ENCODE measurements at places on chromosomes 16 and 17.

DNA sequence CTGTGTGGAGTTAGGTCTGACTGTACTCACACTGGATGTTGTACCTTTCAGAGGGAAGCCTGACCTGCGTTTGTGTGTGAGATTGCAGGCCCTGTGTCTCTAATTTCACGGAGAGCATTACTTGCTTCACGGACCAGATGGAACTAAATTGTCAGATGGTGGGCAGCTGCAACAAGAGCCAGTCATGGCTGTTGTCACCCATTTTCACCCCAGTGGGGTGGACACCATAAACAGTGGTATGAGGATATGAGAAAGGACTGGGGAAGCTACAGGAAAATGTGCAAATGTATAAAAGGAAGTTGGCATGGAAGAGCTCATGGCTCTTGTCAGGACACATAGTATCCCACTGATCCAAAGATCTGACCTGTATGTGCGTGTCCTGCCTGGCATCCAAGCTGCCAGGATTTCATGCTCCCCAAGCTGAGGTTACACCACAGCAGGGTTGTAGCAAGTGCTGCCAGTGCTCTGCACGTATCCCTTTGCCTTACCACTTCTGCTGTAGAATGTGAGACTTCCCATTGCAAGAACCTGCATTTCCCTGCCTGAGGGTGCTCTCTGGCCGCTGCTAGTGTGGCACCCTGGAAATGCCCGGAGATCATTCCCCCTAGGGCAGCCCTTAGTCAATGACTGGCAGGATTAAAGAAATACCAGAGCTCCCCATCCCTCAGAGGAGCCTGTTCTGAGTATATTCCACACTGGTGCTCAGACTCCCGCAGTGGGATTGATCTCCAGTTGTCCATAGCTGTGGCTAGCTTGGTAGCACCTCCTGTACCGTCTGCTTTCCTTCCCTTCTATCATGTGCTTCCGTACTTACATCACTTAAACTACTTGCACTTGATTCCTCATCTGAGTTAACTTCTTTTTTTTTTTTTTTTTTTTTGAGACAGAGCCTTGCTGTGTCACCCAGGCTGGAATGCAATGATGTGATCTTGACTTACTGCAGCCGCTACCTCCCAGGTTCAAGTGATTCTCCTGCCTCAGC, 70.4 kb upstream of the TANC2 start:
- DNase-seq, result no peak

GRCh38 chr16:17939723-17940122, 396.8 kb downstream of the NPIPA8 start:
- no peak for DNase-seq

DNA sequence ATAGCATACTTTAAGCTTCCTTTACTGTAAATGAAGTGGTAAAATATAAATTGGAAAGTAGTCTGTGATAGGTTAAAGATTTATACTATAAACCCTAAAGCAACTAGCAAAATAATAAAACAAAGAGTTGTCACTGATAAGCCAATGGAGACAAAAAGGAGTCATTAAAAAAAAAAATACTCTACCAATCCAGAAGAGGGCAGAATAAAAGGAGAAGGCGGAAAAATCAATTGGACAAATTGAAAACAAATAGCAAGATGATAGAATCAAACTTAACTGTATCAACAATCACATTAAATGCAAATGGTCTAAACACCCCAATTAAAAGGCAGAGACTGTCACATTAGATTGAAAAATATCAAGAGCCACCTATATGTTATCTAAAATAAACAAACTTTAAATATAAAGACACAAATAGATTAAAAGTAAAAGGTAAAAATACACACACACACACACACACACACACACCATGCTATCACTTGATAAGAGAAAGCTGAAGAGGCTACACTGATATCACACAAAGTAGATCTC, 71.8 kb downstream of the CACNG1 start:
- DNase-seq, result no peak

DNA sequence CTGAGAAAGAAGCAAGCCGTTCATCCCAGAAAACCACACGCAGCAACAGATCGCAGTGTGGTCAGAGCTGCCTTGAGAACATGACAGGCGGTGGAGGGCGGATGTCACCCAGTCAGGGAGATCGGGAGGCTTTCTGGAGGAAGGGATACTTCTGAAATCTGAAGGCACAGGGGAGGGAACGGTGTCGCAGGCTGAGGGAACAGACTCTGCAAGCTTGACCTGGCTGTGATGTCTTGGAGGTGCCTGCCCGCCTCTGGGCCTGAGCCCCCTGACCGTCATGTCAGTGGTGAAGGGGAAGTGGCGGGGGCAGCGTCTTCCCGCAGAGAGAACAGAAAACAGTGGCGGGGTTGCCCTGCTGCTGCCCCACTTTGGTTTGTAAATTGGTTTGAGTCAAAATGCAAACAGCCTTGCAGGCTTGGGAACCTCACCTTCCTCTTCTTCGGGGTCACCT, 8.1 kb upstream of the ATP2A3 start:
- no peak for DNase-seq

DNA sequence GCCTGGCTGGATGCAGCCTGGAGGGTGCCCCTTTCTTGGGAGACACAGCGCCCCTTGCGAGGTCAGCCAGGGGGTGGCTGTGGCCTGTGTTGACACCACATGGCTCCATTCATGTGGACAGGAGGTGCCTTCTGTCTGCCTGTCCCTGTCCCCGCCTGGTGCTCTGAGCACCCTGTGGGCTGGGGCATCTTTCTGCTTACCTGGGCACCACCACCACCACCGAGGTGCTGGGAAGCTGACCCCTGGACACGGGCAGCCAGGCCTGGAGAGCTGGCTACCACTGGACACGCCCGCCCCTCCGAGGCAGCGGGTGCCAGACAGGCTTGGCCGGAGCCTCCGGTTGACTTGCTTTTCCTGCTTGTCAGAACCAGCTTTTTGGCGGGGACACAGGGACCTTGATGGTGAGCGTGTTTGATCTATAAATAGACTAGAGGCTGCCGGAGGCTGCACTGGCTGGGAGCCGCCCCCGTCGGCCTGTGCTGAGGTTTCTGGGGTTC, 121.3 kb upstream of the GSE1 start:
- no peak for DNase-seq

GRCh38 chr17:81237591-81238489, 1.0 kb downstream of the TEPSIN start:
- no peak for DNase-seq

DNA sequence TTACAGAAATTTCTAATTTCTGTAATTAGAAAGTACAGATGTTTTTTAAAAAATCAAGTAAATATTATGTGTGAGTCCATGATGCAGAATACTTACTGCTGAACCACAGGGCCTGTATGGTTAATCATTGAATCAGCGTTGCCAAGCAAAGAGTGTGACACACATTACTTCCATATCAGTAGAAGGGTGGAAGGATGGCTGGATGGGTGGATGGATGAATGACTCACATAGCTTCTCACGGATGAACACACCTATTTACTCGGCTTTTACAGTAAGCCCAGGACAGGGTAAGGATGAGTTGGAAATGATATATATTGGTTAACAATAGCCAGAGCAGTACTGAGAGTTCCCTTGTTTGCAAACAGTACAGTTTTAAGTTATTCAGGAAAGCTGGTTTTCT, 495.9 kb upstream of the RBFOX1 start:
- DNase-seq, result no peak

- DNase-seq, result peak; percentile 1
Measured at GRCh38 chr16:54926166-54926838, 4.4 kb upstream of the IRX5 start.

DNA sequence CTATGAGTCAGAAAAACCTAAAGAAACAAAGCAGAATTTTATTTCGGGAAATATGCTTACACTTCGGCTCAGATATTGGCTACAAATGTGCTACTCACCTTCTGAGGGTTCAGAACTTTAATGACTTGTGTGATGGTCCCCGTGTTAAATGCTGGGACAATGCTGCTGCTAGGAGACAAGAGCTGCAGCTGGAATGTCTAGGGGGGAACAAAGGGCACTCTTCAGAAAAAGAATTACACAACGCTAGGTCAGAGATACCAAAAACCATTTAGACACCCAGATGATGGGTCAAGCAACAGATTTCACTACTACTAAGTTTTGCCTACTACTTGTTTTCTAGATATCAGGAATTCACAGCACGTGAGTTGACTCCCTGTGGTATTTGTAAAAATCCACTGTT, 10.0 kb upstream of the PHLPP2 start:
- DNase-seq, result no peak

DNA sequence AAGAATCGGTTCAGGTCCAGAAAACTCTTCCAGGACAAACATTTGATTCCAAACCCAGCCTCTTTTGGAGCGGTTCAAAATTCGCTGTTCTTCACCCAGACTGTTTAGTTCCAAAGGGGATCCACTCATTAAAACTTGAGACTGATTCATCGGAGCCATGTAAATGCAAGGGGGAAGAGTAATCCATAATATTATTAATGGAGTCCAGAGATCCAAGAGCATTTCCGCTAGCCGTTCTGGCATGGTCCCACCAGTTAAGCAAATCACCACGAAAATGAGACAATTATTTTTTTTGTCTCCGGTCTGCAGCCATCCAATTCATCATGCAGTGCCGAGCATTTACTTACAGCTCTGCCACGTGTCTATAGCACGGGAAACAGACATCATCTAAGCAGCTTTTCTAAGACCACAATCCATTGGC, 15.1 kb downstream of the CDH8 start:
- no peak for DNase-seq

GRCh38 chr17:5209396-5209795, 17.7 kb upstream of the ZNF594 start:
- DNase-seq, result no peak

- no peak for DNase-seq
Measured at GRCh38 chr17:80118601-80119270, 17.4 kb downstream of the GAA start.

DNA sequence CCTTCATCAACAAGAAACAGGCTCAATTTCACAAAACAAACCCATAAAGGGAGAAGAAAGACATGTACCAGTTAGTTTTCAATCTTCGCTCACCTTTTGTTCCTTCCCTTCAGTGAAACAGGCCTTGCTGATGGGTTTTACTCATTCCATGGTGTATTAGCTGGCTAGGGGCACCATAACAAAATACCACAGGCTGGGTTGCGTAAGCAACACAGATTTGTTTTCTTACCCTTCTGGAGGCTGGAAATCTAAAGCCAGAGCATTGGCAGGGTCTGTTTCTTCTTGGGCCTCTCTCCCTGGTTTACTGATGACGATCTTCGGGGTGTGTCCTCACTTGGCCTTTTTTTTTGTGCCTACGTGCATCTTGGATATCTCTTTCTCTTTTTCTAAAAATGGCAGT, 383.4 kb upstream of the RBFOX1 start:
- DNase-seq, result no peak

GRCh38 chr17:53640808-53641207, 181.9 kb upstream of the KIF2B start:
- DNase-seq, result no peak

DNA sequence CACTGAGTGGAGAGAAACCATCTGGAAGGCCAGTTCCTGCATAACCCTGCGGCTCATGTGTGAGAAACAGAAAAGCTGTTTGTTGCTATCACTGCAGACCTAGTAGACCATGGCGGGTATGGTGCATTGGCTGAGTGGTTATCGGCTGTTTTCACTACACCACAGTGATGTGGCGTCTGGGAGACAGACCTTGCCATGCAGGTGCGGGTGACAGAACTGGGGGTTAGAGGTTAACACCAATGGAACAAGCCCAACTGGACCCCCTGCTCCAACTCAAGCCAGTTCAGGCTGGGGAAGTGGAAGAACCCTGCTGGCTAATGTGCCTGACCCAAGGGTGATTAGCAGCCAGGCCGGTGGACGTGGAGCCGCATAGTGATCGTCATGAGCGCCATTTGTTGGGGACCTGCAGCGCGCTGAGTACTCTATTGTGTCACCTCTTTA, 91.9 kb downstream of the IRF8 start:
- no peak for DNase-seq

- DNase-seq, result no peak
Measured at GRCh38 chr17:82246365-82247181, 17.7 kb downstream of the SLC16A3 start.

GRCh38 chr17:81391936-81392908, 3.0 kb upstream of the BAHCC1 start:
- DNase-seq, result no peak

GRCh38 chr16:67946128-67946569, 2.2 kb upstream of the LCAT start:
- DNase-seq, result no peak

Measured in SW 1271 (cell line).